Fibroblast of villous mesenchyme (primary cell): ENCODE measurements at places on chromosomes 6 and 20. TPM values are rescaled to one million over a fixed set of nuclear protein-coding genes. Genes with fewer than 3 reads are reported as not detected.

- DNase-seq = no peak
Observed at GRCh38 chr20:3334156-3334943, 73.1 kb downstream of the DNAAF9 start.

Gene BTN1A1
- total RNA-seq = not detected in 2 replicates

GRCh38 chr6:40473026-40473425 lies 114.1 kb downstream of the LRFN2 start:
- DNase-seq = no peak

- no peak for DNase-seq
Observed at GRCh38 chr6:129489215-129489765, 220.7 kb downstream of the ARHGAP18 start.

DNA sequence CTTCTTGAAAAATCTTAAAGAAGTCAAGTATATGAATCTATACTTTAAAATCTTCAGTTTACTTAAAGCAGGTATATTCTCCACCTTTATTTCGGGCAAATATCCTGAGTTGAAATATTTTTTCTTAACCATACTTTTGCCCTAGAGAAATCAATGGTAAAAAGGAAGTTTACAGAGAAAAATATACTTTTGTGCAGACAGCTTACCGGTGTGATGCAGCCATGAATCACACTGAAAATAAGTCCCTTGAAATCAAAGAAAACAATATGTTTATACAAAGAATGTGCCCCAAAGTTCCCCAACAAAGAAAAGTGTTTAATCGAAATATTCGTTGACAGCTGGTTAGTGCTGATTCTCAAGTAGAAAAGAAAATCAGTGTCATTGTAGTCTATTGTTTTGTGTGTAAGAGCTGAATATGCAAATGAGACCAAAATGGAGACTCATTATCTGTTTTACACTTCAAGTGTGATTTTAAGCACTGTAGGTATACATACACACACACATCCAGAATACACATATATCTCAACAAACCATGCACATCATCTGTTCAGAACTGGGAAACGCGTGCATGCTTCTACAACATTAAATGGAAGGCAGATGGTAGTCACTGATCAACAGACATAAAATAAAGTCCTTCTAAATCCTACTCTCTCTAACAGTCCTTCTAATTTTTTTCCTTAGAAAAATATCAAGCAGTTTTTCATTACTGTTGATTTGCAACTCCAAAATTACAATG lies 73.3 kb downstream of the BTBD9 start:
- no peak for DNase-seq

Gene DCDC2
- total RNA-seq = under 0.01 and 0.43 TPM in 2 replicates

- peak; percentile 44 for DNase-seq
Observed at GRCh38 chr6:82862543-82862942, 203.1 kb downstream of the UBE3D start.
